ENCODE measurements at places on chromosomes 11 and 22. TPM values are rescaled to one million over a fixed set of nuclear protein-coding genes. Genes with fewer than 3 reads are reported as not detected.

- no peak overlapping the region for H3K27ac ChIP-seq
- H3K4me3 ChIP-seq = no peak overlapping the region
- DNase-seq = no peak
- H3K4me1 ChIP-seq = no peaks in the 10 kb centered on the region
- no peaks in the 10 kb centered on the region for H3K36me3 ChIP-seq
Measured at GRCh38 chr22:45946805-45947600, 30.0 kb downstream of the WNT7B start.

GRCh38 chr11:12702999-12703453 is 28.8 kb downstream of the TEAD1 start:
- H3K27me3 ChIP-seq = no peaks in the 10 kb centered on the region
- H3K36me3 ChIP-seq = peaks cover 6% of the 10 kb centered on the region
- H3K27ac ChIP-seq = no peak overlapping the region
- DNase-seq = no peak
- H3K4me1 ChIP-seq = peaks cover 15% of the 10 kb centered on the region
- H3K4me3 ChIP-seq = no peak overlapping the region

- H3K36me3 ChIP-seq = no peaks in the 10 kb centered on the region
- no peak overlapping the region for H3K27ac ChIP-seq
- DNase-seq = no peak
- H3K27me3 ChIP-seq = no peaks in the 10 kb centered on the region
- peaks cover 14% of the 10 kb centered on the region for H3K4me1 ChIP-seq
Measured at GRCh38 chr11:48043111-48043990, 63.0 kb downstream of the PTPRJ start.

PI4KA gene
- 39.7 TPM for total RNA-seq

DNA sequence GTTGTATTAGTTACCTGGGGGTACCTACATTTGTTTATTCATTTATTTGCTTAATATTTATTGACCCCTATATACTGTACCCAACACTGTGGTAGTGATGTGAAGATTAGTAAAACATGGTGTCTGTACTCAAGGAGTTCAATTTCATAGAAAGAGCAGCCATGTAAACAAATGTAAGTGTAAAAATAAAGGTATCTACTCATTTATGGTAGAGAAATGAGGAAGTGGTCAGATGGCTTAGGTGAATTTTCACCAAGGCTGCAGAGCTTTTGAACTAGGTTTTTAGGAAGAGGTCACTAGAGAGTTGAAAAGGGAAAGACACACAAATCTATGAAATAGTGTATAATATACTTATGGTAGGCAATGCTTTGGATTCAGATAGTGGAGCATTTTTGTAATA is 11.1 kb downstream of the CTR9 start:
- H3K27ac ChIP-seq = no peak overlapping the region
- peaks cover 46% of the 10 kb centered on the region for H3K36me3 ChIP-seq
- no peak for DNase-seq

Data from PC-3 (cell line).